ENCODE measurements at places on chromosomes 1 and 21.
A peak's percentile ranks its signal among the peaks of the same experiment; 100 is the strongest.

DNA sequence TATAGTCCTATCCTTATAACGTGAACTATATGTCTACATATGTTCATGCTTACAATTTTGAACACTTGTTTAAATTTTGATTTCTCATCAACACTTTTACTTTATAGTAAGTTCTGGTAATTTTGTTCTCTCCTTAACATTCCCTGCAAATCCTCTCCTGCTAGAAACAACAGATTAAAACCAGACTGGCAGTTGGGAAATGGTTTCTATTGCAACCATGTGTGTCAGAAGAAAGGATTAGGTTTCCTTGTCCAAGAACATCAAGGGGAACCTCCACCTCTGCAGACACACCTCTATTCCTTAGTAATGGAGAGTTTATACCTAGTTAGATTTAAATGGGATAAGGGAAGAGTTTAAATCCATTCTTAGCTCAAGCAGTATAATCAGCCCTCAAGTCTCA lies 3.3 kb upstream of the WARS2 start:
- DNase-seq, result no peak

GRCh38 chr1:61851849-61852669 lies 109.8 kb downstream of the PATJ start:
- DNase-seq, result no peak

DNA sequence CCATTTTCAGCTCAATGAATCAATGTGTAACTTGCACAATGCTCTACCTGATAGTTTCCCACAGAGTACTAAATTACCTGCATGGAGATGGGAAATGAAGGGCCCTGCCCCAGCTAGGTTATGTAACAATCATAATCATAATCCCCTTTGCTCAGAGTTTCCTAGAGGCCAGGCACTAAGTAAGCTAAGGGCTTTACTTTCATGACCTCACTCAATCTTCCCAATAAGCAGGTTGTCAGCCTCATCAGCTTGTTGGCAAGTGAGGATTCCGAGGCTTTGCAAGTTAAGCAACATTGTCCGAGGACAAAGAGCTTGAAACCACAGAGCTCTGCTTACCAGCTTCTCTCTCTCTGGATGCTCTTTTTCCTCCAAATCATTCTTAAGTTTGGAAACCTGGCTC lies 64.1 kb upstream of the NTPCR start:
- no peak for DNase-seq

GRCh38 chr1:25989440-25990234 lies 8.2 kb downstream of the PAFAH2 start:
- no peak for DNase-seq

DNA sequence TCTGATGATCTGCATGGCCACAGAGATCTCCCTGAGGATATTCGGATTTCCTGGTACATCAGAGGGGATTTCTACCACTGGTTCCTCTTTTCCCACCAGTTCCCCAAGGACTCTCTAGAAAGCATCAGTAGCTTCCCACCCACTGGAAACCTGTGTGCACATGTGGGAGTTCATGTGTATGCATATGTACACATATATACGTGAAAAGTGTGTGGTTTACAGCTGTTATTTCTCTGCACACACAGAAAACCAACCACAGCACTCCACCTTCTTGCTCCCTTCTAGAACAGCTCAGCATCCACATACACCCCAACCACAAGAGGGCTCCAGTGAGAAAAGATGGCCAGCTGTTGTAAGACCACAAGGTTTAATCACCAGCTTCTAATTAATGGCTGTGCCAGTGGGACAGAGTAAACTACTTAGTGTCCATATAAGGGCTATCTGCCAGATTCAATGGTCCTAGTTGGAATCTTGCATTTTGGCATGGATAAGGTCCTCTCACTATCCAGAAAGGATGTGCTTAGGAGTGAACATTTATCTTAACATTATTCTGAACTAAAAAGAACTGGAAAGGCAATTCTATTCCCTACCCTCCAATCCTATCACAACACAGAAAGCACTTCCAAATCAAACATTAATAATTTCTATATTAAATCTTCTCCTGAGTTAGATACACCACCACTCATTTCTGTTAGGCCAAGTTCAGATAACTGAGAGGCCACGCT lies 24.1 kb downstream of the GPR3 start:
- DNase-seq, result peak; percentile 70

DNA sequence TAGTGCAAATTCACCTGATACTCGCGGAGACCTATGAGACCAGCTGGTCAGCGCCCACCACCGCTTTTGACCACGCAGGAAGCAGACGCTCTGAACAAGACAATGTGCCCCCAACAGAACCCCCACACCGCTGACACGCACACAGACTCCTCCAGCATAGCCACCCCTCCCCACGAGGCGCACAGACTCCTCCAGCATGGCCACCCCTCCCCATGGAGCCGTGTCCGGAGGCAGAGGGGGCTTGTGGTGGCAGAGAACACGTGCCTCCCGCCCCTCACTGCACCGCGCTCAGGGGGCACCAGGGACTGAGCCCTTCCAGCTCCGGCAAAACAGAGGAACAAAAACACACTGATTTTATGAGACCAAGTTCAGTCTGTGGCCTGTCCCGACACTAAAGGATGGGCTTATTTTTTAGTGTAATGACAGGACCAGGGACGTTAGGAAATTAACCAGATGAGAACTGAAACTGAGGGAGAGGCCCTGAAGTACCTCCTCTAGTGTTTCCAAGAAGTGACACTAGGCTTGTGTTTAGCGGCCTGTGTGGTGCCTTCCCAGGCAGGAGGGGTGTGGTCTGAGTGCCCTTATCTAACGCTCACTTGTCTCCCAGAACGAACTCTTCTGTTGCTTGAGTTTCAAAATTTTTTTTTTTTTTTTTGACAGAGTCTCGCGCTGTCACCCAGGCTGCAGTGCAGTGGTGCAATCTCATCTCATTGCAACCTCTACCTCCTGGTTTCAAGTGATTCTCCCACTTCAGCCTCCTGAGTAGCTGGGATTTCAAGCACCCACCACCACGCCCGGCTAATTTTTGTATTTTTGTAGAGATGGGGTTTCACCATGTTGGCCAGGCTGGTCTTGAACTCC lies 10.0 kb upstream of the AGPAT3 start:
- DNase-seq, result peak; percentile 67
